ENCODE measurements at places on chromosomes 7 and 10.

- DNase-seq, result no peak
These were observed 1.4 kb upstream of the DHTKD1 start for GRCh38 chr10:12067336-12067735.

DNA sequence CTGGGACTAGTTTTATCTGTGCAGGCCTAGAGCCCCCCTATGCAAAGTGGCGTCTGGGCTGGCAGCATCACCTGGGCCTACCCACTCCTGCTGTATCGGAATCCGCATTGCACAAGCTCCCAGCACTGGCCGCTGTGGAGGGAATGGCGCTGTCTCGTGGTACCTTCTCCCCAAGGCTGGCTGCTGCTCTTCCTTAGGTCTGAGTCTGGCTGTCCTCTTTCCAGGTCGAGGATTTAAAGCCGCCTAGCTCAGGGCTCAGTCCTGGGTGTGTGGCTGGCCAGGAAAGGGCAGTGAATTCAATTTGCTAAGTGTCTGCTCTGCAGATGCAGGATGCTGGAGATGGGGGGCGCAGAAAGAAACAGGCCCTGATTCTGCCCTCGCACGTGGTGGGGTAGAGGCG, 44.7 kb downstream of the MGMT start:
- no peak for DNase-seq

DNA sequence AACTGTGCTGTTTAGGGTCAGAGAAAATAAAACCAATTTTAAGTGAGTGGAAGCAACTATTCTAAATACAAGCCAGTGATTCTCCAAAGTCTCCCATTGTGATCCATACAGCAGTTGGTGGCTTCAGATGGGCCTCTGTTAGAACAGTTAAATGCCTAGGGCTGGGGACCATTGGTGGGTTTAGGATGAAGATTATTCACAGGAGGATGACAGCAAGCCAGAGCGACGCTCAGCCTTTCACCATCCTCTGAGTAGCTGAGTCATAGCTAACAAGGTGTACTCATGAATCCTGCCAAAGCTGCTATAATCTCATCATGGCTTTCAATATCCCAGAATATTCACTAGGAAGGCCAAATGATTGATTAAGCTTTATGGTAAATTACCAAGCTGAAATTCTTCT, 39.6 kb downstream of the STARD3NL start:
- no peak for DNase-seq

DNA sequence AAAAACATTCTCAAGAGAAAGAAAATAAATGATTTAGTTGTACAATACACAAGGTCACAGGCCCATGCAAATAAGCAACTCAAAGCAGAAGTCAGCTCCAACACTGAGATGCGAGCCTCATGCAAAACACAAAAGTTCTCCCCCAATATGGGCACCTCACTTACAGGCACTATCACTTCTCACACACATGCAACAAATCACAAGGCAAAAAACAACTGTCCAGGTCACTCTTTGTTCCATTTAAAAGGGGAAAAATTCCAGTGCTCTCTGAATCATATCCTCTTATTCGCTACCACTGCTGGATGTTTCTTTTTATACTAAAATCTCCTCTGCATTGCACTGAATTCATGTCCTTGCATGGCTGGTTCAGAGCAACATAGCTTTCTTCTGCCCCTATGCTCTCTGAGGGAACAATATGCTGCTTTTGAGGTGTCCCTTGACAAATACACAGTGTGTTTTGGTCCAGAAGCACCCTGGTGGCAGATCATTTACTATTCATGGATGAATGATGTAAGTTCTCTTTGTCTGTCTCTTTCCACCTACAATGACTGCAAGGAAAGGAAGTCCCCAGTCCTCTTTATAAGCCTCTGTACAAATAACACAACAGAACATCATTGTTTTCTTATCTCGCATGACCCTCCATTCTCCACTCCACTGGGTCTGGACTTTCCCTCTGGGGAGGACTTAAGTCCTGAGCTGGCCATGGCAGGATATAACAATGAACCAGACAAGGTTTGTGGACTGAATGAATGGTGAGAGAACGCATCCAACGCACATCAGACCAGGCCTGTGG, 85.4 kb upstream of the GSDME start:
- no peak for DNase-seq

DNA sequence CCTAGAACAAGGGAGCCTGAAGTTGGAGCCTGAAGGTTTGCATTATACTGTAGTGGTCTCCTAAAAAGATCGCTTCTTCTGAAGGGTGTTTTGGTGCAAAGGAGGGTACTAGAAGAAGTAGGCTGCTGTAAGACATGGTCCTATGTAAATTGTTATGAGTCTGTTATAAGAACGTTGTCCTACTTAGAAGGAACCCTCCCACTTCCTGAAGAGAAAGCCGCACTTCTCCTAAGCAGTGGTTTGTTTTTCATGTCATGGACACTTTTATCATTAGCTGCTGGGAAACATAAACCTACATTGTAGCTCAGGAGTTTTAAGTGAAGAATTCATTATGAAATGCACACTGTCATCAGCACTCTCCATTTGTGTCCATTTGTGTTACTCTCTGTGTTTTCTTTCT, 129.1 kb upstream of the ITGB1 start:
- no peak for DNase-seq

GRCh38 chr7:29469281-29469680, 94.4 kb upstream of the PRR15 start:
- DNase-seq, result no peak

GRCh38 chr7:129225206-129225930, 538 bp downstream of the AHCYL2 start:
- peak; percentile 51 for DNase-seq

DNA sequence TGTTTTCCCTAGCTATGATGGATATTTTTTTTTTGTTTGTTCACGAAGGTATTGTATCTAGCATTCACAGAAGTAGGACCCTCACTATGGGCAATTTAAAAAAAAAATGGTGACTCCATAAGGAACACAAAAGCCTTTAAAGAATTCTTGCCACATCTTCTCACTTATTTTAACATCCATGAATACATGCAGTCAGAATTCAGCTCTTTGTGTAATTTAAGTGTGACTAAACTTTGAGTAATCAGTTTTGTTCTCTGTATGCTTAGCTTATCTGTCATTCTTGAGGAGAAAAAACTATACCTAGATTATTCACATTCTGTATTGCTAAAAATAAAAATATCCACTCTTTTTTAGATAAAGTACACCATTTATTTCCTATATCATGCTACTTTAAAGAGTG, 313.2 kb upstream of the KCND2 start:
- no peak for DNase-seq

GRCh38 chr7:93719546-93719945, 145.0 kb upstream of the CALCR start:
- DNase-seq, result no peak

GRCh38 chr10:60652628-60653027, 125.7 kb upstream of the CDK1 start:
- no peak for DNase-seq

- DNase-seq, result no peak
These were observed 58.5 kb downstream of the WDFY4 start for GRCh38 chr10:48742891-48743860.

- no peak for DNase-seq
These were observed 1.8 kb upstream of the VSIR start for GRCh38 chr10:71774916-71775702.

DNA sequence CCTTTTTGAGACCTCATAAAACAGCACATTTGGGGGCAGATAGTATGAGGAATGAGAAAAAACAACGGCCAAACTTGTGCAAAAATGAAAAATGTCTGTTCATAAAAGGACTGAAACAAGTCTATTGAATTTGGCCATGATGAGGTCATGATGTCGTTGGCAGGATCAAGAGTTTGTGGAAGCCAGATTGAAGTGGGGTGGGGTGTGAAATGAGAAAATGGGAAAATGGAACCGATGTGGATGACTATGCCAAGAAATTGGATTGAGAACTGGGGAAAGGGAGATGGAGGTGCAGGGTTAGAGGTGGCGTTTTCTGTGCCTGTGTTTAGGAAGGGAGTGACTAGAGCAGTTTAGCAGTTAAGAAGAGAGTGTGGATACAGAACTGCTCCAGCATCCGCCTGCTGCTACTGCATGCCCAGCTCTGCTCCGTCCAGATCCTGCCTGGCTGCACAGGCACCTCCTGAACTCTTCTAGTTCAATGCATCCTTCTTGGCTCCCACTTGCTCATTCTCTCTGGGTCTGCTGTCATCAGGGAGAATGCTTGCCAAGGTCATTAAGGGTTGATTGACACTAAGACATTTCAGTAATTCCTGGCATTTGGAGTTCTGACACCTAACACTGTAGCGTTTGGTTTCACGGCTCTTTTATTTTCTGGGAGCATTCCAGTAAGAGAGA, 111.9 kb downstream of the GALNT17 start:
- no peak for DNase-seq

DNA sequence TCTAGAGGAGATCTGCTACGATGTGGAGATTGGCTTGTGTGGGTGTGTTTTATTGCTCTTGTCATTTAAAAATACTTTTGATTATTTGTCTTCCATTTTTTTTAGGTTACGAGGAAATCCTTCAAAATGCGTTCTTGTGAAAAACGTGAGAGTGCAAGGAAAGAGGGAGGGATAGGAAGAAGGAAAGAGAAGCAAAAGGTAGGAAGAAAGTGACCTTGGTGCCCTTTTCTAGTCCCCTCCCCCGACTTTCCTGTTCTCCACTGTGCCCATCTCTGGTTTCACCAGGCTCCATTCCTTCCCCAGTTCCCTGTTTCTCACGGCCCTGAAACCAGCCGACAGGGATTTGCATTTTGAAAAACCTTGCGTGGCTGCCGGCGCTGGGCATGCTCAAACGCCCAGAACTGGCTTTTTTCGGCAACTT, 506 bp upstream of the GNAI1 start:
- DNase-seq, result no peak

- DNase-seq, result no peak
These were observed 15.8 kb downstream of the ZNF485 start for GRCh38 chr10:43622038-43622437.

- peak; percentile 45 for DNase-seq
These were observed 33.4 kb downstream of the CPXM2 start for GRCh38 chr10:123858077-123858681.

DNA sequence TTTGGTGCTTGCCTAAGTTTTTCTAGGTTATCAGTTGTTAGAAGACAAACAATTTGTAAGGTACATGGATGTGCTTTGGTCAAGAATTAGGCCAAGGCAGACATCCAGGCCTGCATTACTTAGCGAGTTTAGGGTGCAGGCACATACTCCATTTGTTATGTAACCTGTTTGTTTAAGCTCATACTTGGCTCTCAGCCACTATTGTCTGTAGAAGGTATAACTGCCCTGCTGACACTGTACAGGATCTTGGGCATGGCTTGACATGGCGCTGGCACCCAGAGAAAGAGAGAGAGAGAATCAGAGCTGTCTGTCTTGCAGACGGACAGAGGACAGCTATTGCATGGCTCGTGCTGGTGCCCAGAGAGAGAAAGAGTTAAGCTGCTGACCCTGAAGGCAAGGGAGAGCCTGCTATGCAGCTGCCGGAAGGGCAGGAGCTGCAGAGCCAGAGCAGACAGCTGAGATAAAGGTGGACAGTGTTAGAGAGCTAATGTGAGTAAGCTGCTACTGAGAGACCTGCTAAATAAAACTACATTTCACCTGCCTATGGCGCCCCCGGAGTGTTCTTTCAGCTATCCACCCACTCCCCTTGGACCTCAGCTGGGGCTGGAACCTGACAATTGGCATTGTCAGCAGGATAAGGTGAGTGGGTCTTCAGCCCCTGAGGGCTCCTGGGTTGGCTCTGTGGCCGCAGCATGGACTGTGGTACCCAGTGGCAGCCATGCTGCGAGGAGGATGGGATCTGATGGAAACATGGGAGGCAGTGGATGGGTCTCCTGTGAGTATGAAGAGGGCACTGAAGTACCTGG, 120.9 kb upstream of the TMEM106B start:
- DNase-seq, result no peak

GRCh38 chr7:1961701-1962276, 271.0 kb downstream of the MAD1L1 start:
- no peak for DNase-seq

GRCh38 chr7:91050677-91051076, 213.6 kb upstream of the FZD1 start:
- no peak for DNase-seq

DNA sequence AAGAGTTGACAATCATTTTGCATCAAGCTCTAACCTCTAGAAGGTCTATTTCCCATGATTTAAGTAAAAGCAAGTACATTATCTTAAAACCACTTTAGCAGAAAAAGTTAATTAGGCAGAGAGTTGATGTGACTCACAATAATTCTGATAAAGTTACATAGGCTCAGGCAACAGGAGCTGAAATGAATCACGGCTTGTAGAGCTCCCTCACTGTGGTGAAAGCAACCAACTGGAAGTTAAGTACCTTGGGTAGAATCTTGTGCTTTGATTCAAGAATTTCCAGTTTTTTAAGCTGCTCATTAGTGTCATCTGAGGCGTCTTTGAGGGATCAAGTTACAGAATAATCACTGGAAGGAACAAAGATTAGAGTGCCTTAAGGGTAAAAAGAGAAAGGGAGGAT, 68.9 kb upstream of the NFE2L3 start:
- DNase-seq, result peak; percentile 48

DNA sequence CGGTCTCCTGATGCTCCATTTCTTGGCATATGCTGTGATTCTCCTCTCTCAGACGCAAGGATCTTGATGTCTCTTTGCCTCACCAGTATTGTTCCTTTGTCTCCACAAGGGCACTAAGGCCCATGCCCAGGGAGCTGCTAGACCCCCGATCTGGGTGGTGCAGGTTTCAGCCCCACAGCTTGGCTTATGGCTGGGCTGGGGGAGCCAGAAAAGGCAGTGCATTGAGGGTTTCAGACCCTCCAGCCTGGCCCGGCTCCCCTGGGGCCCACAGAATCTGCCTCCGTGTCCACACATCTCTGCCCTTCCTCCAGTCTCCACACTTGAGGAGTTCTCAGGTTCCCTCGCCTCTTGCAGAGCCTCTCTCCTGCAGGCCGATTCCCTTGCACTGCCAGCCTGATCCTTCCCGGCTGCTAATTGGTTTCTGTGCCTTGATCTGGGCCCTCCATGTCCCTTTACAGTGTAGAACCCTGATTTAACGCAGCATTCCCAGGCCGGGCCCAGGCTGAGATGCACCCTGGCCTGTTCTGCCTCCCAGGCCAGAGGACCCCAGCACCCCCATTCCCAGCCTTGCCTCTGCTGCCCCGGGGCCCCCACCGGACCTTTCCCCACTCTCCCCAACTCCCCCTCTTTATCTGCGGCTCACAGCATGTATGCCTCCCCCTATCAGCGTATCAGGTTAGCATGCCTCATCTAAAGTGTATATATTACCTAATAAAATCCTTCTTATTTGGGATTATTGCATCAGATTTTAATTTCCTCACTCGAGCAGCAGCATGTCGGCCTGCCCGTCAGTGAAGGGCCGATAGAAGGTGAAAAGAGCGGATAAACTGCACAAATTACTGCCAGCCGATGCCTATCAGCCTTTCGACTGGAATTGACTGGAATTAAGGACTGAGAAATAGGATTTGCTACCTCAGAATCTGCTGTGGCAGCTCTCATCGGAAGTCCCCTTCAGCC, 145.7 kb downstream of the C10orf105 start:
- DNase-seq, result no peak

- no peak for DNase-seq
These were observed 65.5 kb downstream of the BPGM start for GRCh38 chr7:134712196-134712595.

Data from NCI-H524 (cell line).